ENCODE measurements at places on chromosomes 7 and 10.

- DNase-seq, result no peak
These were observed 1019.0 kb upstream of the C7orf33 start for GRCh38 chr7:147571436-147572185.

GRCh38 chr7:22406715-22407114 is 49.8 kb upstream of the RAPGEF5 start:
- no peak for DNase-seq

- DNase-seq, result no peak
These were observed 5.2 kb downstream of the EBF3 start for GRCh38 chr10:129958629-129959543.

DNA sequence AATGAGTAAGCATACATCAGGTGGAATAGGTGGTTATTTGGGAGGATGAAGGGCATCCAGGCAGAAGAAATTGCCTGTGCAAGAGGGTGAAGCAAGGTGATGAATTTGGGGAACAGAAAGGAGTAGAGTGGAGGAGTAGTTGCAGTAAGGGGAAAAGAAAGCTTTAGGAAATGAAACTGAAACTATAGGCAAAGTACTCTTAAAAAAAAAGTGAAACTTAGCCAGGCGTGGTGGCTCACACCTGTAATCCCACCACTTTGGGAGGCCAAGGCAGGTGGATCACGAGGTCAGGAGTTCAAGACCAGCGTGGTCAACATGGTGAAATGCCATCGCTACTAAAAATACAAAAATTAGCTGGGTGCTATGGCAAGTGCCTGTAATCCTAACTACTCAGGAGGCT is 17.6 kb downstream of the NUP205 start:
- no peak for DNase-seq

Measured in HFF-Myc (cell line).